ENCODE measurements at places on chromosomes 3 and 15. TPM values are rescaled to one million over a fixed set of nuclear protein-coding genes. Genes with fewer than 3 reads are reported as not detected.

DNA sequence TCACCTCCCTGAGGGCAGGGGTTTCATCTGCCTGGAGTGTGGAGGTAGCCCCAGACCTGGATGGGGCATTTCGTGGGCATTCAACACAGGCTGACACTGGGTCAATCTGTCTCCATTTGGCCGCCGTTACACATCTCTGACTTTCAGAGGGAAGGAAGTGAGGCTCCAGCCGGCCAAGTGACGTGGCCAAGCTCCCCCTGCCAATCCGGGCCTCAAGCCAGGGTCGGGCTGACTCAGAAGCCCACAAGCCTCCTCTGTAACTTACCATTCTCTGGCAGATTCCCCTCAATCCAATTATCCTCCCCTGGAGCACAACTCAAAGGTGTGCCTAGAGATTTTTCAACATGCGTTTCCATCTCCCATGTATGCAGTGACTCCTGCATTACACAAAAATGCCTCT, 227.6 kb downstream of the KLF13 start:
- peak; percentile 64 for ATAC-seq

GRCh38 chr3:127395663-127396355, 108.0 kb upstream of the PRR20G start:
- ATAC-seq, result no peak

DNA sequence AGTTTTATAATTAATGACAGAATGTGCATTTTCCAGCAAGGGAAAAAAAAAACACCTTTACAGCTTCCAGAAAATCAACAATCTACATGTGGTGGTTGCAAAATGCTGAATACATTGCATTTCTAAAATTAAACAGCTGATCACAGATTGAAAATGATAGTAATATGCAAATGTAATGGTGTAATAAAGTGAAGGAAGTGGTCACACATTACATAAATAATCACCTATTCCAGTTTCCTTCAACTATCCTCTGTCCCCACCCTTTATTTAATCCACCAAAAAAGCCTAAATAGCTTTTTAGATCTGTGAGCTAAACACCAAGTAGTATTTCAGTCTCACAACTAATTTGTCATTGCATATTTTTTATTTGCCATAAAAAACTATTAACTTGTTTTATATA, 110.5 kb downstream of the PEAK1 start:
- no peak for ATAC-seq

- ATAC-seq, result no peak
Measured at GRCh38 chr15:66931768-66932633, 133.4 kb upstream of the SMAD3 start.

- no peak for ATAC-seq
Measured at GRCh38 chr3:155960060-155960459, 89.6 kb downstream of the GMPS start.

GRCh38 chr3:5072100-5072816, 49.8 kb upstream of the ARL8B start:
- peak; percentile 48 for ATAC-seq

GRCh38 chr3:178001670-178002101, 534.5 kb upstream of the KCNMB2 start:
- no peak for ATAC-seq

DNA sequence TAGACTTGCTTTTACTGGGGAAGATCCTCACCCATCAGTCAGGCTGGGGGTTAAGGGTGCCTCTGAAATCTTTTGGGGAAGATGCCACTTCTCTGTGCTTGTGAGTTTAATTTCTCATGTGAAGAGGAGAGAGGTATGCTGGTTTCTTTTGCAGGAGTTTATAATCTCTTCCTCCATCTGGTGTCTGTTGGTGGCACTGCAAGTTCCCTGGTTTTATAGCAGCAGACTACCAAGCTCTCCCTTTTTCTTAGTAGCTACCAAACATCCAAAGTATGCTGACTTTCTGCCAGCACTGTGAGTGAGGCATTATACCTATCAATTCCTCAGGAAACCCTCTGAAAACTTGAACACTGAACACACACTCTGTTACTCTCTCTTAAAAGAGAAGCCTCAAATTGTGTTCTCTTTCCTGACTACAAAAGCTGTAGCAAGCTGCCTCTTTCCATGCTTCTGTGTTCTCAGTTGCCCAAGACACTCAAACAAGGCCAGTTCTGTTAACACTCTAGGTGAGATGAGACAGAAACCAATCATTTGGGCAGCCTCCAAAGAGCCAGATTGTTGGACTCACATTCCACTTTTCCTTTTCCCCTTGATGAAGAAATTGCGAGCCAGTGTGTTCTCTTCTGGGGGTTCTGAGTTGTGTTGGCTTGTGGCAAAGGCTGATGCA, 299.5 kb downstream of the GAP43 start:
- peak; percentile 39 for ATAC-seq

DNA sequence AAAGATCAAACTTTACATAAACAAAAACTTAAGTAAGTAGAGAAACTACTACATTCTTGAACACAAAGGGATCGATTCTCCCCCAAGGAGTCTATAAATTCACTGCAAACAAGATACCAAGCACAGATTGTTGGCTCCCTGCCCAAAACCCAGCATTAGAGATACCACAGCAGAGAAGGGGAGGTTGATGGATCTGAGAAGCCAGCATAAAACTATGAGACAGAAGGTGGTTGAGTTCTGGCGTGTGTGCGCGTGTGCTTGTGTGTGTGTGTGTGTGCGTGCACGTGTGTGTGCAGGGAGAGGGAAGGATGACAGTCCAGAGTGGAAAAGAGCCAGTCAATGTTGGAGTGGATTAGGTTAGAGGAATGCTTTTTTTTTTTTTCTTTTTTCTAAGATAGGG, 143.2 kb upstream of the PRR20G start:
- no peak for ATAC-seq

TMEM42 gene
- total RNA-seq, result 7.0 TPM

MUC20 gene
- 4.6 TPM for total RNA-seq

MYZAP gene
- 13.6 TPM for total RNA-seq

MORC1 gene
- total RNA-seq, result not detected

All from gastroesophageal sphincter (tissue), 4 donors.